ENCODE measurements at places on chromosomes 13 and 19. TPM values are rescaled to one million over a fixed set of nuclear protein-coding genes. Genes with fewer than 3 reads are reported as not detected.

DNA sequence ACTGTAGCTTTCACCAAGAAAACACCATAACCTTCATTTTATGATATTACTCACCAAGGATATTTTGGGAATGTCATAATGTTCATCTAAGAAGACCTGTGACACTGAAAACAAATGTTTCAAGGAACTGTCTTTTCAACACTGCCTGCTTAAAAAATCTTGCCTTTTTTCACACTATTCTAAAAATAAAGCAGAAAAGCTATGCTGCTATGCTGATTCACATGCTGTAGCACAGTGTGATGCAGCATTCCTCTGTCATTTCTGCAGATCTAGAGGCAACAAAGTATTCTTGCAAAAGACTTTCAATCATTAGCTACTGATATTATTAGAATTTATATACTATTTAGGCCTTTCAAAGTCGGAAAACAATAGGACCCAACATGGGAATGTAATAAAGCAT, 525.7 kb downstream of the UQCRFS1 start:
- DNase-seq, result no peak

- DNase-seq, result peak; percentile 7
These were observed 277.6 kb upstream of the DACH1 start for GRCh38 chr13:72144636-72145035.

GRCh38 chr19:42325896-42326771, 699 bp downstream of the MEGF8 start:
- no peak for DNase-seq

DNA sequence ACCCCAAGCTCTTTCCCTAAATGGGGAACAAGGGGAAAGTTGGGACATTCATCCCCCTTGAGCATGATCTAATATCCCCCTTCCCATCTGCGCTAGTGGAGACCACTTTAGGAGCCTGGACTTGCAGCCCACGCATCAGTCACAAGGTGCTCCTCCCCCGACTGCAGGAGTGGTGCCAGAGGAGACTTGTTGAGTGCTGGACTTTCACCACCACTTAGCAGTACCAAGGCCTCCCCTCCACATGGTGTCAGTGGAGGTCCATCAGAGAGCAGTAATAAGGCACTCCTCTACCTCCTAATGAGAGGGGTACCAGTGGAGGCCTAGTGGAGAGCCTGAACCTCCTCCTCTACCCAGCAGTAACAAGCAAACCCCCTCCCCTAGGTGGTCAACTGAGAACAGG, 22.5 kb downstream of the CAB39L start:
- peak; percentile 41 for DNase-seq

DNA sequence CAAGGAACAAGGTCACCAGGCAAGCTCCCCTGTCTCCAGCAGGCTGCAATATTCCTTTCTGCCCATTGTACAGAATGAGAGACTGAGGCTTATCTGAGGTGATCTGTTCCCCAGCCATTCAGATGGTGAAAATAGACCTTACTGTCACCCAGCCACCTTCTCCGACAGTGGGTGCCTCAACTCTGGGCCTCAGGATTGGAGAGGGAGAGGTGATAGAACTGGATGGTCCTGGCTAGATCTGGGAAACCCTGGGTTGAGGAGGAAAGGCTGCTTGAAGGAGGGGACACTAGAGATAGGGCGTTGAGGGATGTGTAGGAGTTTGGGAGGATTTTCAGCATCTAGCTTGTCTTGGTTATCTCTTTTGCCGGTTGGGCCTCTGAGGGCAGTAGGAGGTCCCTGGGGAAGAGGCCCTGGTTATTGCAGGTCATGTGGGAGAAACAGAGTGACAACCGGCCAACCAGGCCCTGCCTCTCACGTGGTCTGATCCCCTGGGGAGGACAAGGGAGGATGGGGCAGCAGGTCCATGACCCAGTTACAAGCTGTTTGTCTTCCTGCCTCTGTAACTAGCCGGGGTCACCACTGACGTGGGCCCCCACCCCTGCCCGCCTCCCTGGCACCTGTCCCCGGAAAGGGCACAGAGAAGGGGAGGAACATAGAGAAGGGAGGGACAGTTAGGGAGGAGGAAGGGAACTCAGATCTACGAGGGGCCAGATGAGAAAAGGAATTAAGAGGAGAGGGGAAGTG, 8.2 kb downstream of the NFIC start:
- DNase-seq, result no peak

DNA sequence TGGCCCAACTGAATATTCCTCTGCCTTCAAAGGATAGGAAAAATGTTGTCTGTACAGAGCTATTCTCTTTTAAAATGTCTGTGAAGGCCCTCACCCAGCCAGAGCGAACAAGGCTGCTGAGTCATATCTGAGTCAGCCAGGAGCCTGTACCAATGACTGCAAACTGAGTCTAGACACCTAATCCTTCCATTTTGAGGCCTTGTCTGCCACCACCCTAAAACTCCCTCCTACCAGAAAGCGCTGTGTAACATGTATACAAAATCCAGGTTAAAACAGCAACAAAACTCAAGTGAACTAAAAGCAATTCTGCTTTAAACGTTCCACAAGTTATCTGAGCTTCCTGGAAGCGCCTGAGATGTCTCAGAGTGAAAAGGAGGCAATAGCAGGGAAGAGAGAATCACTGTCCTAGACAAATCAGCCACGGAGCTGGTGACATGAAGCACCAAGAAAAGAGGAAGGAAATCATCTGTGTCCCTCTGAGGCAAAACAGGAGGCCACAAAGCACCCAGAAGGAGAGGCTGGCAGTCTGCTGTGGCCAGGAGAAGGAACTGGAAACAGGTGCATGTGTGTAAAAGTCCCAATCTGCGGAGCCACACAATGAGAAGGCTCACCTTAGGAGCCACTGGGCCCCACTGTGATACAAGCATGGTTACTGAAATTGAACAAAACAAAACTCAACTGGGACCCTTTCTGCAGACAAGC, 10.2 kb downstream of the DHRS12 start:
- DNase-seq, result peak; percentile 85

GRCh38 chr19:43905897-43906296, 29.2 kb downstream of the ZNF45 start:
- DNase-seq, result no peak

GRCh38 chr19:33796164-33796875, at the start of gene KCTD15:
Gene KCTD15 (plus strand): TSS chr19:33796870. CDS start chr19:33800455, 3,585 bp downstream.
- DNase-seq, result no peak

GRCh38 chr13:73961181-73961580, 173.0 kb downstream of the KLF12 start:
- no peak for DNase-seq

DNA sequence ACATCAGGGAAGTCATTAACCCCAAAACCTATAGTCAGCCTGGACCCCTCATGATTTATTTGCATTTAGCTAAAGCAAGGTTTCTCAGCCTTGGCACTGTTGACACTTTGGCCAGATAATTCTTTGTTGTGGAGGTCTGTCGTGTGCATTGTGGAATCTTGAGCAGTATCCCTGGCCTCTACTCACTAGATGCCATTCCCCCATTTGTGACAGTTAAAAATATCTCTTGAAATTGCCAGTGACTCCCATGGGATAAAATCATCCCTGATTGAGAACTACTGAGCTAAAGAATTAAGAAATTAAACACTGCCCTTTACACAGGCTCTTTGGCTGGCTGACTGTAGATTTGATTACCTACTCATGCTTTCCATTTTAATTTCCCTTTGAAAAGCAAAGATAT, 102.7 kb downstream of the LMO7 start:
- DNase-seq, result no peak

- peak; percentile 77 for DNase-seq
These were observed 231.6 kb upstream of the IRS2 start for GRCh38 chr13:110018009-110018408.

DNA sequence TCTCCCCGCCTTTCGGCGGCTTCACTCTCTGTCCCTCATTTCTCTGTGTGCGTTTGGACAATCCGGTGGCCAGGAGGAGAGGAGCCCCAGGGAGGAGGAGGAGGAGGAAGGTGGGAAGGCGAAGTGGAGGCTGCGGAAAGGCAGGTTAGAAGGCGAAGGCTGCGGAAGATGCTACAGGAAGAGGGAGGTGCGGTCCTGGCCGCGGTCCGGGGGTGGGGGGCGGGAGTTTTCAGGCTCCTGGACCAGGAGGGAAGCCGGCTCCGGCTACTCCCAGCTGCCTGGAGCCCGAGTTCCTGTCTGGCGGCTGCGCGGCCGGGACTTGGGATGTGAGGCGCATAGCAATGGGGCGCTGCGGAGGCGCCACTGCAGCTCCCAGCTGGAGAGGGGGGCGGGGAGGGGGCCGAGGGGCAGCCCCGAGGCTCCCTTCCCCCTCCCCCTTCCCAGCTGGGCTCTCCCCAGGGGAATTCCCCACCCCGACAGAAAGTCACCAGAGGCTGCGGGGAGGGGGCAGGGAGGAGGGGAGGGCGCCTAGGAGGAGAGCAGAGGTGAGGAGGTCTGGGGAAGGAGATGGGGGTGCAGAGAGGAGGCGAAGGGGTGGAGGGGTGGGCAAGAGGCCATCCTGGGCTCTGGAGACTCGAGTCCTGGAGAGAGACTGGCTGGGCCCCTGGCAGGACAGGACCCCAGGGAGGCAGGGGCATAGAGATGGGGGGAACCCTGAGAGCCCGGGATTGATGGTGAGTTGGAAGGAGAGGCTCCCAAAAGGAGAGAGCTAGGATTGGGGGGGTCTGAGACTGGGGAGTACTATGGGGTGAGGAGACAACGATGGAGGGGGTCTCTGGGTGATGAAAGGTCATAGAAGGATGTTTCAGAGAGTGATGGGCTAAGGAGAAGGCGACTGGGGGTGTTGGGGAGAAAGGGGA, 2.0 kb downstream of the LRRC4B start:
- DNase-seq, result no peak

DNA sequence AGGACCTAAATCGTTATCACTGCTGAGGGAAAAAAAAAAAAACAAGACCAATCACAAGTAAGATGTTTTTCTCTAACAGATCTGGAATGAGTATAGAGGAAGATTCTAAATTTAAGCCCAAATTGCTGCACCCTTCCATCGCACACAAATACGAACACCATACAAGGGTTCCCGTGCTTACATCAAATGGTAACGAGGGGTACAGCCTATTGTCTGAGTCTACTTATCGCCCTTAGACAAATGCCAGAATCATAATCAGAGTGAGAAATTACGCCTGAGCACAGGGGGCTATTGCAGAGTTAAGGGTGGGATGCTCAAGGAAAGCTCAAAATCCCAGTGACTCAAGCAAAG, 603 bp downstream of the ZC3H13 start:
- DNase-seq, result no peak

Gene RNF113B
- not detected for total RNA-seq

Gene FGF14
- not detected for total RNA-seq

Gene BRSK1
- total RNA-seq, result 7.6 TPM

Gene ZNF577
- total RNA-seq, result 3.0 TPM

Gene MYPOP
- total RNA-seq, result 2.2 TPM

Gene PTPRH
- 0.39 TPM for total RNA-seq

Gene ZNF8
- 3.1 TPM for total RNA-seq

Gene TLE2
- total RNA-seq, result not detected

Gene KLK15
- not detected for total RNA-seq

All from HT1080 (cell line).